ENCODE measurements at places on chromosomes 4 and X.

DNA sequence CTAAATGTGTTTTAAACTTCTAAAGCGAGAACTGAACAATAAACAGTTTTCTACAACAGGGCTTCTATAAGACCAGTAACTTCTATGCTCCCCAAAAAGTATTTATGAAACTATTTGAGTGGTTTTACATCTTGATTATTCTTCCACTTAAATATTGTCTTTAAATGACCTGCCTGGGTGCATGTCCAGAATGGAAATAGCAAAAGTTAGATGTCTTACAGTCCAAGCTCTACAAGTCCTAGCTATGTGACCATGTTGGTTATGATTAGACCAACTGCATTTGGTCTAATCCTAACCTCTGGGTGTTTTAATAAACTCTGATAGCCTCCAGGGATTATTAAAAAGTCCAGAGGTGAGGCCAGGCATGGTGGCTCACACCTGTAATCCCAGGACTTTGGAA, 79.0 kb upstream of the ATXN3L start:
- no peak for DNase-seq

- no peak for DNase-seq
Measured at GRCh38 chr4:1718095-1718850, 2.9 kb downstream of the TMEM129 start.

GRCh38 chr4:145734031-145734430, 54.1 kb downstream of the C4orf51 start:
- DNase-seq, result no peak

DNA sequence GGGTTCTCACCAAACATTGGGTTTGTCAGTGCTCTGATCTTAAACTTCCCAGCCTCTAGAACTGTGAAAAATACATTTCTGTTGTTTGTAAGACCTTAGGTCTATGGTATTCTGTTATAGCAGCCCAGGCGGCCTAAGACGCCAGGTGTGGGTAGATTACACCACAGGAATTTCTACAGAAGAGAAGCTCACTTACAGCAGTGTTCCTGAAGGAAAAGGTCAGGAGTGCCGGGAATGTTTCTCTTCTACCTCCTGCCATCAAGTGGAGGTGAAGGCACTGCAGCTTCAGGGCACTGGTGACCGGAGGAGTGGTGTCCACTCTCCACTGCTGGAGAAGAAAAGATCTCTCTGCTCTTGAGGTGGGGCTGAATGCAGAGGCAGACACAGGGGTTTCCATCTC, 45.7 kb downstream of the FHDC1 start:
- no peak for DNase-seq

GRCh38 chrX:45699158-45699557, 498.5 kb upstream of the DIPK2B start:
- no peak for DNase-seq
